Activated T-helper 2 cell treated with anti-CD3 and anti-CD28 coated beads, Interferon-gamma antibody, Interleukin-2, Interleukin-4, amounts not matched to agents 10 μg/mL and 5 μg/mL and 100 μg/mL, durations not matched to agents 14 hours and 24 hours and 36 hours (primary cell): ENCODE measurements at places on chromosomes 2 and 18. TPM values are rescaled to one million over a fixed set of nuclear protein-coding genes. Genes with fewer than 3 reads are reported as not detected.

Gene CMPK2
- total RNA-seq = 2.8 and 2.9 TPM in 2 replicates

DNA sequence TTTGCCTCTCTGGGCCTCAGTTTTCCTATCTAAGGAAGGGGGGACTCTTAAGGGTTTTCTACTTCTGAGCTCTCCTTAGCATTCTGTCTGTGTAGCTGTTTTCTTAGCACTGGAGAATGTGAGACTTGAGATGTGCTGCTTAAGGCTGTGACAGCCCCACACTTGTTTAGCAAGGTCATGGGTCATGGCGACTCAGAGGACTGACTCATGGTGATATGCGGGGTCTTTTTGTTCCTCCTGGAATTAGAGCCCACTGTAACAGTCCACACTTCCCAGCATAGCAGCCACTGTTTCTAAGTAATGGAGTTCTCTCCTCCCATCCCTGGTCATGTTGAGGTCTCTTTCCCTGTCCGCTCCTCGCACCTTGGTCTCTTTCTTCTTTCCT, 4.1 kb upstream of the LPIN1 start:
- DNase-seq = no peak

- DNase-seq = no peak
Measured at GRCh38 chr18:75070235-75070624, 138.7 kb downstream of the PTGR3 start.

- no peak for DNase-seq
Measured at GRCh38 chr18:27652480-27653121, 467.5 kb upstream of the CHST9 start.

DNA sequence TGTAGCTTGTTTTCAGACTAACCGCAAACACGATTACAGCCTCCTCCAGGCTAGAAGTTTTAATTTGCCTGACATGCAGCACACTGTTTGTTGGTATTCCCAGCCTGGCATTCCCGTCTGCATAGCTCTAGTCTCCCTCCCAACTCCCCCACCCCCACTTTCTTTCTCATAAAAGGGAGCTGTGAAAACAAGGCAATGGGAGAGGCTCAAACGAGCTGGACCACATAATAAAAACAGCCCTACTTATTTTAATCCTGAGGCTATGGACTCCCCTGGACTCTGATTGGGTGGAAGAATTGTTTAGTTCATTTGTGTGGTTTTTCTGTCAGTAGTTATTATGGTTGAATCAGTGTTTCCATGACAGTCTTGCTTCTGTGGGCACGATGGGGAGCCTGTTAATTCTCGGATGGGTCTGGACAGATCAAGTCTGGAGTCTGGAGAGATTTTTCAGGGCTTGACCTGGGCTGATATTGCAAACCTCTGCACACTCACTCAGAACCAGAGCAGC, 1.2 kb downstream of the STON1 start:
- no peak for DNase-seq

DNA sequence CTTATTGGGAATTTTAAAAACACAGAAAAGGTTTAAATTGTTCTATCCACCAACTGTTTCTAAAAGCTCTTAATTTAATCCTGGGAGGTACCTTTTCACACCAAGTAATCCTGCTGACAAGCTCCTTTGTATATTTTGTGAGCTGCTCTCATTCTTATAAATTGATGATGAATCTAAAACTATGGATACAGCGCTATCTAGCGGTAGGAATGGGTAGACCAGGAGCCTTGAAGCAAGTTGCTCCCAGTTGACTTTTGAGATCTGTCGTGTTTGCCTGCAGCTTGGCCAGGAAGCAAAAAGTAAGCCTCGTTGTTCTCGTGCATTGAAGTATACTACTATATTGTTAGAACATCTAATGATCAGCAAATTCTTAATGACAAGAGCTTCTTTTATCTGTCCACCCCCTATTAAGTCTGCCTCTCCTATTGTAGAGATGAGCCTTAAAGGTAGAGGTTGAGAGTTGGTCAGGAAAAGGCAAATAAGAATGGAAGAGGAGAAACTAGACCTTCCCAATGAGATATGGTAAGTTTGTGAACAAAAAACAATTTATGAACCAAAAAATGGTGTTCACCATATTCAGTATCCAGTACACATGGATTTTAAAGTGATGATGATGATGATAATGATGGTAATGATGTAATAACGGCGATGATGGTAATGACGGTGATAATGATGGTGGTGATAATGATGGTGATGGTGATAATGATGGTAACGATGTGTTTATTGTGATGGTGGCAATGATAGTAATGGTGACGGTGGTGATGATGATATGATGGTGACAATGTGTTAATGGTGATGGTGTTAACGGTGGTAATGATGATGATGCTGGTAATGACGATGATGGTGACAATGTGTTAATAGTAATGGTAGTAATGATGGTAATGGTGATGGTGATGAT, 212.1 kb upstream of the NCKAP5 start:
- DNase-seq = no peak

- DNase-seq = no peak
Measured at GRCh38 chr2:120204022-120204405, 19.2 kb downstream of the TMEM185B start.

DNA sequence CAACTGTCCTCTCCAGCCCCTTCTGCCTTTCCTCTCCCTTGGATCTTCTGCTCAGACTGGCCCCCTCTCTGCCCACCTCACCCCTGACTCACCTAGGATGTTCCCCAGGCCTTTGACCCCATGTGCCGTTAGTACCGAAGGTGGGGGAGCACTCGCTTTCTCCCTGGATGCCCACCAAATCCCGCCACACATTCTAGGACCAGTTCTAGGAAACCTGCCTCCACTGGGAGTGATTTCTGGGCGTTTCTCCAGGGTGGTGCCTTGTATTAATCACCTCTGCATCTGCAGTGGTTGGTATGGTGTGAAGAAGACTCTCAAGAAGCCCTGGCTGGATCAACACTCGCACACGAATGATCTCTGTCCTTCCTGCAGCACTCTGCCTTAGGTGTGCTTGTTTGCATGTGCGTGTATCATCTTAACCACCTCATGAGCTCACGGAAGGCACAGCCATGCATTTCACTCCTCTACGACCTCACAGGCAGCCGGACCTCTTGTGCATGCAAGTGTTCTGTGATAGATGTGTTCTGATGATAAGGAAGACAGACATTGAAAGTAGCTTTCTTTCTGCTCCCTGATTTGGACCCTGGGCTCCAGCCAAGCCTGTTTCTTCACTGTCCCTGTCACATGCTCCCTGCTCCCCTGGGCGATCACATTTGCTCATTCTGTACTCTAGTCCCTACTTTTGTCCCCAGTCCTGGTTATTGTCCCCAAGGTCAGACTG, 69.4 kb downstream of the LIPG start:
- DNase-seq = no peak

- DNase-seq = no peak
Measured at GRCh38 chr18:31576670-31577069, 15.0 kb upstream of the TTR start.
